OCI-M1 (cell line): ENCODE measurements at places on chromosomes 11 and 22.

- DNase-seq, result no peak
Measured at GRCh38 chr11:13033760-13034533, 24.8 kb downstream of the RASSF10 start.

DNA sequence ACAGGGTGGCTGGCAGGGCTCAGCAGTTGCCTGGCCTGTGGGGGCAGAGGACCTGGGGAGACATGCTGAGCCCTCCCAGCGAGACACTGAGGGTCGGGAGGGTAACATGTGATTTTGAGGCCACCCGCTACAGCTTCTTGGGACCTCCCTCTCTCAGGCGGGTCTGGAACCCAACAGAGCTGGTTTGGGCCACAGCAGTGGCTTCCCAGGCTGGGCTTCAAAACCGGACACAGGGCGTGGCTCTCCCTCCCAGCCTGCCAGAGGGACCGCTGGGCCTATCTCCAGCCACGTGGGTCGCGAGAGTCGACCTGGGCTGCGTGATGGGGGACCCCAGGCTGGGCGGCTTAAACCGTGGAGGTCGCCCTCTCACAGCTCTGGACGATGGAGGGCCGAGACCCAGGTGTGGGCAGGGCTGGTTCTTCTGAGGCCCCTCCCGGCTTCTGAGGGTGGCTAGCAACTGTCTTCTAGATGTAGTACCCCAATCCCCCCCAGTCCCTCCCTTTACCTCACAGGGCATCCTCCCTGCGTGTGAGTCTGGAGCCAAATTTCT lies 91.7 kb downstream of the KCNQ1 start:
- no peak for DNase-seq

DNA sequence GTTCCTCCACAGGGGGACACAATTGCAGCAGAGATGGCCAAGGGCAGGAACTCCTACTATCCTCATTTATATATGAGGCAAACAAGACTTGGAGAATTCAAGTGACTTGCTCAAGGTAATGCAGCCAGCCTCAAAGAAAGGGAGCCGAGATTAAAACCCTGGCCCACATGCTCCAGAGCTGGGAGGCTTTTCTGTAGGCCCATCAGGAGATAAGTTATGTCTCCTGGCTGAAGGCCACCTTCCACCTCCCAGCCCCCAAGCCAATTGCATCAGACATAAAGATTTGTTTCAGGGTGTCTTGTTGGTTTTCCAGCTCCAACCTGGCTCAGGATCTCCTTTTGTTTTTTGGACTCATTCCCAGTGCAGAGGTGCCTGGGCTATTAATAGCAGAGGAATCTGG lies 59.5 kb downstream of the SMIM38 start:
- no peak for DNase-seq

DNA sequence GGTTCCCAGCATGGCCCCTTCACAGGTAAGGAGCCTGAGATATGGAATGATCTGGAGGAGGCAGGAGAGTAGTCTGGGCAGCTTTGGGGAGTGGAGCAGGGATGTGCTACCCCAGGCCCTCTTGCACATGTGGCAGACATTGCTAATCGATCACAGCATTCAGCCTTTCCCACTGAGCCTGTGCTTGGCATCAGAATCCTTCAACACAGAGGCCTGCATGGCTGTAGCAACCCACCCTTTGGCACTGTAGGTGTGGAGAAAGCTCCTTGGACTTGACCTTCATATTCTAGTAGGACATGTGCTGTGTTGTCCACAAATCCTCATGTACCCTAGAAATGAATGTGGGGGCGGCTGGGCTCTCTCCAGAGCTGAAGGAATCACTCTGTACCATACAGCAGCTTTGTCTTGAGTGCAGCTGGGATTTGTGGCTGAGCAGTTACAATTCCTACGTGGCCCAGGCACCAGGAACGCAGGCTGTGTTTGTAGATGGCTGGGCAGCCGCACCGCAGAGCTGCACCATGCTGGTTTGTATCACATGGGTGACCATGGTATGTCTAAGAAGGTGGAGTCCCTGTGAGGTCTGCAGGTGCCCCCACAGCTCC lies 21.8 kb upstream of the PPP6R3 start:
- no peak for DNase-seq

DNA sequence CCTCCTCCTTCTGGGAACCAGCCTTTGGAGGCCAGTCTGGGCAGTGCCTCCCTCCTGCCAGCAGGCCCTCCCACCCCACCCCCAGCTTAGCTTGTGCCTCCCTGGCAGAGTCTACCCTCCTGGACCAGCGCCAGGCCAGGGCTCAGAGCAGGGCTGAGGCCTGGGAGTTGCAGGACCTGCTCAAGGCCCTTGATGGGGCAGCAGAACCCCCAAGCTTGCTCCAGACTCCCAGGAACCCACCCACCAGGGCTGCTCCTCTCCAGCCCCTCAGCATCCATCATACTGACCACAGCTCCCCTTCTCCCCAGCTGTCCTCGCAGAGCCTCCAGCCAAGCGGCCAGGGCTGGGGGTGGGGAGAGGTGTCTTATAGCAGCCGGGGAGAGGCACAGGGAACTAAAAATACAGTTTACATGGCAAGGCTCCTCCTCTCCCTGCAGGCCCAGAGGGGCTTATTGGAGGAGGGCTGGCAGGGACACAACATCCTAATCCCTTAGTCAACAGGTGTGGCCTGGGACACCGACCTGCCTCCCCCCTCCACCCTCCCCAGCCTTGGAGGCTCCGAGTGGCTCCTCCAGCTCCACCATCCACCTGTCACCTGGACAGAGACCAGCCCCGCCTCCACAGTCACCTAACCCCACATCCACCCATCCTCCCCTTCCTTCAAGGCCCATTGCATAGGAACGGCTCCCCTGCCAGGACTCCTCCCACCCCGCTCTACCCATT lies 5.2 kb upstream of the MB start:
- DNase-seq, result no peak

DNA sequence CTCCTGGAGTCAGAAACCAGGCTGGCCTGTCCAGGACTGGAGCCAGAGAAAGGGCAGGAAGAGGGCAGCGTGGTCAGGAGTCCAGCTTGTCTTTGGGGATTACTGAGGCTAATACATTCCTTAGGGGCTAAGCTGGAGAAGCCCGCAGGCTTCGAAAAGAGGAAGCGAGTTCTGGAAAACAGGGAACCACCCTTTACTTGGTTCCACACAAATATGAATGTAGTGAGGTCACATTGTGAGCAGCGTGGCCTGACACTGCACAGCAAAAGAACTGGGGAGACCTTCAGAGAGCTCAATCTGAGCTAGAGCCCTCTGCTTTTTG lies 132.3 kb downstream of the CEP164 start:
- DNase-seq, result peak; percentile 11

DNA sequence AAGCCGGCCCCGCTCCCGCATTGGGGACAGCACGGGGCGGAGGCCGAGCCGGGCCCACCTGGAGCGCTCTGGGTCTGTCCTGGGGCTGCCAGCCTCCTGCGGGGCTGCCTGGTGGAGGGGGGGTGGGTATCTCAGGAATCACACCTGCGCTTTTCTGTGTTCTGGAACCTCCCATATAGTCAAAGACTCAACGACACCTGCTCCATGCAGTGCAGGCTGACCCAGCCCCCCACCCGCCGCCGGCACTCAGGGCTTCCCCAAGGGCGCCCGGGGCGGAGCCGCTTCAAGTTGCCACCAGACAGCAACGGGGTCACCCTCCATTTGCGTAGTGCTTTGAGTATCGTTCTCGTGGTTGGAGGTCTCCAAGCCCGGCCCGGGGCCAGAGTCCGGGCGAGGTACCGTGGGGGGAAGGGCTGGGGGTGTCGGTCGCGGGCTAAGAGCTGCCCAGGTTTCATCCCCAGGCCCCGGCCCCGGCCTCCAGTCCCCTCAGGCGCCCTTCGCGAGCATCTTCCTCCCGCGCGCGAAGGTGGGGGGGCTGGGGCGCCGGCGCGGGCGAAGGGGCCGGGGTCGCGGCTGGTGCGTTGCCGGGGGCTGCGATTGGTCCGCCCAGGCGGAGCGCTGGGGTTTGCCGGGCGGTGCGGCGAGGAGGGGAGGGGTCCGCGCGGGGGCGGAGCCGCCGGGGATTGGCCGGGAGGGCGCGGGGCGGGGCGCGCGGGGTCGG lies 6.6 kb downstream of the TSPAN4 start:
- DNase-seq, result no peak

DNA sequence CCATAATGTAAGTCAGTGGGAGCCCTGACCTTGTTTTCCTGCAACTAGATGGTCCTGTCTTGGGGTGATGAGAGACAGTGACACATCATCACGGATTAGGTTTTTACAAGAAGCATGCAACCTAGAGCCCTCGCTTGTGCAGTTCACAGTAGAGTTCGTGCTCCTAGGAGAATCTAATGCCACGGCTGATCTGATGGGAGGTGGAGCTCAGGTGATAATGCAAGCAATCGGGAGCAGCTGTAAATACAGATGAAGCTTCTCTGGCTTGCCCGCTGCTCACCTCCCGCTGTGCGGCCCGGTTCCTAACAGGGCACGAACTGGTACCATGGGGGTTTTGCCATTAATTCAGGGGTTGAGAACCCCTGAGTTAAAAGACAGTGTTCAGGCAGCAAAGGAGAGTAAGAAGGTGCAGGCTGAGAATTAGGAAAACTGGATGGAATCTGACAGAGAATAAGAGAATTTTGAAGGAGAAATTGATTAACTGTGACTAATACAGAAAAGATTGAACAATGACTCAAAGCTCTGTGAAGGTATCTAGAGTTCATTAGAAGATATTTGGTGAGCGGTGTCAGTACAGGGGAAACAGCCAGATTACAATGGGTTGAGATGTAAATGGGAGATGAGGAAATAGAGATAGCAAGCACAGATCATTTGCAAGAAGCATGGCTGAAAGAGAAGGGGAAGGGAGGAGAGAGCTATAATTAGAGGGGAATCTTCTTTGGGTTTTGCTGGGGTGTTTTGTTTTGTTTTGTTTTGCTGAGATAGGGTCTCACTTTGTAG lies 21.0 kb downstream of the WEE1 start:
- no peak for DNase-seq

DNA sequence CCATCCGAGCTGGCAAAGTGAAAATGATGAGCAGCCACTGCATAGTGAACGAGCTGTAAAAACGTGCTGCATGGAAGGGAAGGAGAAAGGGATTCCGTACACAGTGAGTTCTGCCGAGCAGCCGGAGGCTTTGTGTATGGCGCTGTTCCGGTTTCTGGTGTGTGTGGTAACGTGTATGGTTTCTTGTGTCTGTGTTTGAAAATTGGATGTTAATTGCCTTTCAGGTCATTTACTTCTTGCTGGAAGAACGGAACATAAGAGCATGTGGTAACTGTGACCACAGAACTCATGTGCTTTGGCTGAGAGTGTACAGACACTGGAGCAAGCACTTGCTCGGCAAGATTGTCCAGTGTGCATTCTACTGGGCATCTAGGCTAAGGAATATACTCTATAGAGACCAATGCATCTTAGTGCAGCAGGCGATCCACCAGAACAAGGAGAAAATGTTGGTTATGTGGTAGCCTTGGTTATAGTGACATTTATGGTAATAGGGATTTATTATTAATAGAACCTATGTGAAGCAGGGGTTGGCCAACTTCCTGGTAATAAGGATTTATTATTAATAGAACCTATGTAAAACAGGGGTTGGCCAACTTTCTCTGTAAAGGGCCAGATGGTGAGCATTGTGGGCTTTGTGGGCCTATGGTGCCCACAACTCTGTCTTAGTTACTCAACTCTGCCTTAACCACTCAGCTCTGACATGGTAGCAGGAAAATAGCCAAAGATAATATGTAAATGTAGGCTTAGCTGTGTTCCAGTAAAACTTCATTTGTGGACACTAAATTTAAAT lies 49.2 kb downstream of the GRAMD1B start:
- DNase-seq, result no peak

GRCh38 chr11:9219115-9219514 lies 46.0 kb downstream of the DENND5A start:
- no peak for DNase-seq

DNA sequence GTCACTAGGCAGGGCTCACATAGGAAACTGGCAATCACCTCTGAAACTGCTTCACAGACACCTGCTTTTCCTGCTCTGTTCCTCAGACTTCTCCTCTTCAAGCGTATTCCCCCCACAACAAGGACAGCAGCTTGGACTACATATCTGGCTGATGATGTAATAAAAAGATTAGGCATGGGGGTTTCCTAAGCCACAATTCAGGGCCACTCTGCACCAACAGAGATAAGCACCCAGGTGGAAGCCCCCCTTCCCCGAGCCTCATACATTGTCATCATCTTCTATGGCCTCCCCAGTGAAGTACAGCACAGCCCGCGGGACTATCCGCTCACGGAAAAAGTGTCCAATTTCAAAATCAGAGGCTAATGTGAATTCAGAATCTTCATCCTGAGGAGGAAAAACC lies 25.0 kb upstream of the PHLDA2 start:
- peak; percentile 8 for DNase-seq

GRCh38 chr22:35524966-35525686 lies 15.5 kb upstream of the RASD2 start:
- DNase-seq, result no peak

DNA sequence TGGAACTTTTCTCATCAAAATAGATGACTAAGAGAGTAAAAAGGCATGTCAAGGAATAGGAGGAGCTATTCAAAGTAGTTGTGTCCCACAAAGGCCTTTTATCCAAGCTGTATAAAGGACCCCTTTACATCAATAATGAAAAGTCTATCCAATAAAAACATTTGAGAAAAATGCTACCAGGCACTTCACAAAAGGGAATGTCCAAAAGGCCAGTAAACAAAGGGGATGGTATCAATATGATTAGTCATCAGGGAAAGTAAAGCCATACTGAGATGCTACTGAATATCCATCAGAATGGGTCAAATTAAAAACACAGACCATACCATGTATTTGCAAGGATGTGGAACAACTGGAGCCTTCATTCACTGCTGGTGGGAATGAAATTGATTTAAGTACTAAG lies 224.9 kb downstream of the NELL1 start:
- no peak for DNase-seq

DNA sequence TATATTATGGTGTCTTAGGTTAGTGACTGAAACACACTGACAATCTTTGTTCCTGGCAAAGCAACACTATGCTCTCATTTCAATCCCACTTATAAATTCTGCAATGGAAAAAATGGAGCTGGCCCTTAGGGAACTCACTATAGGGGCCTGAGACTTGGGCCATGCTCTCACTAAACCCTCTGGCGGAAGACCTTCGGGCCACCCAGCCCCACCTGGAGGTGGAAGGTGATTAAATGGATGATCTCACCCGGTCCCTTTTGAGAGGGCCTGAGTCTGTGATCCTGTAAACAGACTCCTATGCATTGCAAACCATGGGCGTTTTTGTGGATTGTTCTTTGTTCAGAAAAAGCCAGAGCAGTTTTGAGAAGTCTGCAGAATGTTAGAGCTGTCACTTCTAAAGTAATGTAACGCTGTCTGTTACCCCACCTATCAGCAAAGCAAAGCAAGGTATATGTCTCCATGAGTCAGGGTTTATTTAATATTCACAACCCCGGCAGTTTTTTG lies 17.0 kb upstream of the CDON start:
- DNase-seq, result no peak

DNA sequence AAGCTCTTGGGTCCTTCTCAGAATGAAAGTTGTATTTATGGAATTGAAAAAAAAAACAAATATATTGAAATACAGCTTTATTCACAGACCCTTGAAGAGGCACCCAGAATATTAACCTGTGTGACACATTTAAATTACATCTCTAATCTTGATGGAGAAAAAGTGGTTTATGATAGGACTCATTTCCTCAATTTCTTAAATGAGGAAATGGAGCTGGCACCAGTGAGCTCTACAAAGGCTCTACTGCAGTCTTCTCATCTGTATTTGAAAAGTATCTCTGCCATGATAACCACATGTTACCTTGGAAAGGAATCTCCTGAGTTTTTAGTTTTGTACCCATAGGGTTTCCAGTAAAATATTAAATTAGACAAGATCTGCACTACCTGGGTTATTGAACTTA lies 186.5 kb downstream of the HIPK3 start:
- no peak for DNase-seq
